SK-N-DZ (cell line): ENCODE measurements at places on chromosomes 5 and 9.

DNA sequence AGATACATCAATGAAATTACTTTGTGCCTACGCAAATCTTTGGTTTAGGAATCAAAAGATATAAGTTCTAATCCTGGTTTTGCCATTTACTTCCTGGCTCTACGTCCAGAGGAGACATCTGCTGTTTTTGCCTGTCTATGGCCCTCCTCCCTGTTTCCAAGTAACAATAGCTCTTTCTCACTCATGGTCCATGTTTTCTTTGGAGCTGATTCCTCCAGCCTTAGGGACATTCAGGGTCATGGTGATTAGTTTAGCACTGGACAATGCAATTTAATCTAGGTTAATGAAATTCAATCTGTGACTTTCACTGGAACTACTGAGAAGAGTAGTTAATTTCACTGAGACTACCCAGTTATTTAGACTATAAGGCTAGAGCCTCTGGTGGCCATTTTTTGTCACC is 170.6 kb downstream of the SEMA6A start:
- DNase-seq, result peak; percentile 13

DNA sequence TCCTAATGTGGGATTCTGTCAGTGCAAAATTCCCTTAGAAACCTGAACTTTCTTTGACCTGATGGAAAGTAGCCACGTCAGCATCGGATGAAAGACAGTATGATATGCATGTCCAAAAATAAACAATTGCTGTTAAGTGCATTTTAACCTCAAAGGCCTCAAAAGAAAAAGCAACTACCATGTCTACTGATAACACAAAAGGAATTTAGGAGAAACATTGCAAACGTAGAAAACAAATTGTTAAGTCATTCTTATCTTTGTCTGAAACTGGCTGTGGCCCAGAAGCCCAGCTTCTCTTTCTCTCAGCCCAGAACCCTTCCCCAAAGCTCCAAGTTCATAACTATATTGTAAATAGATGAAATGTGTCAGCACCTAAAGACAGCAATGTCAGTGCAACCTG is 11.1 kb upstream of the LHFPL2 start:
- DNase-seq, result no peak

DNA sequence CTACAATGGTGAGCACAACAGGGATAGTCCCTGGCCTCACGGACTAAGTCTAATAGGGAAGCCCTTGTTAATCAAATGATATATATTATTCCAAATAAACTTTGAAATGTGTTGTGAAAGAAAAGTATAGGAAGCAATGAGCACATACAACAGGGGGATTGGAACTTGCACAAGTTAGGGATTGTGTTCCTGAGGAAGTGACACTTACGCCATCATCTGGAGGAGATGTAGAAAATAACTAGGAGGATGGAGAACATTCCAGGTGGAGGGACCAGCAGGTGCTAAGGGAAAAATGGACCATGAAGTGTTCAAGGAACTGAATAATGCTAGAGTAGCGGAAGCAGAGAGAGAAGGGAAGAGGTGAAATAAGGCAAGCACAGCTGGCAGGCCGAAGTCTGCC is 18.8 kb upstream of the RPS23 start:
- DNase-seq, result no peak

- DNase-seq, result no peak
Observed at GRCh38 chr5:136631186-136631585, 265.8 kb upstream of the TRPC7 start.

- peak; percentile 84 for DNase-seq
Observed at GRCh38 chr5:14440582-14441431, 140.8 kb upstream of the OTULINL start.

- DNase-seq, result no peak
Observed at GRCh38 chr9:92611621-92612285, 58.2 kb downstream of the IPPK start.

- no peak for DNase-seq
Observed at GRCh38 chr9:121889990-121890563, 203.0 kb downstream of the TTLL11 start.

DNA sequence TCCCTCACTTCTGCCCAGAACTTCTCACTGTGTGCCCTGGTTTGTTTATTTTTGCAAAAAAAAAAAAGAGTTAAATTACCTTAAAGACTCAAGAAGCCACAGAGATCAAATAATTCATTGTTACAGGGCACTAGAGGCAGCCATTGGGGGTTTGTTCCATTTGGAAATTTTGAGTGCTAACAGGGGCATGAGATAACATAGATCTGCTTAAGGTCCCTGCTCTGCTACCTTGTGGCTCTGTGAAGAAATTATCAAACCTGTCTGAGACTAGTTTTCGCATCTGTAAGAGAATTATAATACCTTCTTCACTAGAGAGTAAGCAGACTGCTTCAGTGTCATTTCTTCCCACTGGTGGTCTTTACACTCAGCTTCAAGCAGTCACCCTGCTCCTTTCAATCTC is 394 bp downstream of the TLR4 start:
- DNase-seq, result no peak

- DNase-seq, result no peak
Observed at GRCh38 chr5:81994679-81995078, 22.9 kb downstream of the ATG10 start.

DNA sequence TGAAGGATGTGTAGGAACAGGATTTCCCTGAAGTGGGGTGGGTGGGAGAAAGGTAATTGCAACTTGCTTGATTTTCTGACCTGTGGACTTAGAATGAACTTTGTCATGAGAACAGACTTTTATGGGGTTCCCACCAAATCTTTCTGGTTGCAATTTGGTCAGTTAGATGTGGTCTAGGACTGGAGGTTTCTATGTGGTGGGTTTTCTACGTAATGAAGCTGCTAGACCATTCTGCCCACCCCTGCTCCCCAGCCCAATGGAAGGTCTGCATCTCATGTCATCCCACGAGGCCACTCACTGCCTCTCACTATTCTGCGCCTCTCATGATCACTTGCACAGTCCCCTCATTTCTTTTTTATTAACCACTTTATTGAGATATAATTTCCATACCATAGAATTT is 37.9 kb upstream of the GZMA start:
- no peak for DNase-seq

DNA sequence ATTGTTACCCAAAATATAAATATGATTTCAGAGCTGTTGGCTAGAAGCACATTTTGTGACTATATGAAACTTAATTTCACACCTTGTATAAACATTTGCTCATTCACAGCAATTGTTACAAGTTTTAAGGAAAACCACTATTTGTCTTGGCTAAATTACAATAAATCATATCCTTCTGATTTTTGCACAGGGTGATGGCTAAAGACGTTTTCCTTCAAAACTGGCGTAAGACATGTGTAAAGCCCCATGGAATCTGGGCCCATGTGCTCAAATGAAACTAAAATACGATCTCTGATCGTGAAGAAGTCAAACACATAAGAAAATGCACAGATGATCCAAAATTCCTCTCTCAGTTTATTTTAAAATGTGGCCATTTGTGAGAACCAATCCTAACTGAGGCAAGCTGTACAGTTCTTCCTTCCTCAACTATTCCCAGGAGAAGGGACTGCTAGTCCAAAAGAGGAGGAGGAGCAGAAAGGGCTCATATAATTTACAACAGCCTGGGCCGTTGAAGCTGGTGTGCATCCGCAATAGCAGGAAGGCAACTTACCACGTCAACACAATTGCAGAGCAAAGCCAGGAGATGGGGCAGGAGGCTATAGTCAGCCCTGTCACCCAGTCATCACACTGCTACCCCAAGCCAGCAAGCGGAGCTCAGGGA is 98.4 kb downstream of the MED27 start:
- no peak for DNase-seq

DNA sequence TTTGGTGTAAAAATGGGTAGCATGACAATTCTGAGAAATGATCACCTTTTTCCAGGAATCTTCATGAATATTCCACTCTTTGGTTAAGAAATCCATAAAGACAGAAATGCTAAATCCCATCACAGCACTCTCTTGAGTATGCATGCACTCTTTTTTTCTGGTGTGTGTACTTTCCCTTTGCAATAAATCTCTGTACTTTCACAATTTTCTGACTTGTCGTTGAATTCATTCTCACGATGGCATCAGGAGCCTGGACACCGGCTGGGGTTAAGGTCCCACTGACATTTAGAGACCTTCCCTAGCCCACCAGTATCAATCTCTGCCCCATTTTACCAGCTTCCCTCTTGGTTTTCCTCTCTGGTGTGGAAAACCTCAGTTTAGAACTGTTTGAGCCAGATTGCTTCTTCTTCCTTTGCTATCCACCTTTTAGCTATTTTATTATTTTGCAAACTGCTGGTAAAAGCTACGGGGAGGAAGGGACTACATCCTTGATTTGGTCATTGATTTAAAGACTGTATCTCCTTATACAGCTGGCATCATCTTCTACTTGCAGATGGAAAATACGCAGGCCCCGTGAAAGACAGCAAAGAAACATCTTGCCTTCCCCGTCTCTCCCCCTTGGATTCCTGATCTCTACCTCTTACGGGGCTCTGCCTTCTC is 59.9 kb upstream of the ZFR start:
- peak; percentile 10 for DNase-seq

- DNase-seq, result no peak
Observed at GRCh38 chr5:166505544-166505943, 1785.9 kb upstream of the WWC1 start.

GRCh38 chr9:12054235-12054634 is 639.0 kb upstream of the TYRP1 start:
- DNase-seq, result no peak

GRCh38 chr9:125142560-125143376 is 560 bp downstream of the SCAI start:
- DNase-seq, result peak; percentile 21

DNA sequence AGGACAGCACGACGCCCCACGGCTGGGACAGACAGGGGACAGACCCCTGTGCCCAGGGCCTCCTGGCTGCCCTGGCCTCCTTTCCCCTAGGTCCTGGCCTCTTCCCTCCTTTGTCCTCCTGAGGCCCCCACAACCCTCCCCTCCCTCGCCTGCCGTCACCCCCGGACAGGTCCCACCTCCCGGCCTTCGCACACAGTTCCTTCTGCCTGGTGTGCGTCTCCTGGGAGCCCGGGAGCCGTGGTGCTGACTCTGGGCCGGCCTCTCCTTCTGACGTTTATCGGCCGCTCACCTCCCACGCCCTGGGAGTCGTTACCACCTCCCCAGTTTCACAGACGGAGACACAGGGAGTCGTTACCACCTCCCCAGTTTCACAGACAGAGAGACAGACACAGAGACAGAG is 25.1 kb upstream of the NOTCH1 start:
- DNase-seq, result no peak

DNA sequence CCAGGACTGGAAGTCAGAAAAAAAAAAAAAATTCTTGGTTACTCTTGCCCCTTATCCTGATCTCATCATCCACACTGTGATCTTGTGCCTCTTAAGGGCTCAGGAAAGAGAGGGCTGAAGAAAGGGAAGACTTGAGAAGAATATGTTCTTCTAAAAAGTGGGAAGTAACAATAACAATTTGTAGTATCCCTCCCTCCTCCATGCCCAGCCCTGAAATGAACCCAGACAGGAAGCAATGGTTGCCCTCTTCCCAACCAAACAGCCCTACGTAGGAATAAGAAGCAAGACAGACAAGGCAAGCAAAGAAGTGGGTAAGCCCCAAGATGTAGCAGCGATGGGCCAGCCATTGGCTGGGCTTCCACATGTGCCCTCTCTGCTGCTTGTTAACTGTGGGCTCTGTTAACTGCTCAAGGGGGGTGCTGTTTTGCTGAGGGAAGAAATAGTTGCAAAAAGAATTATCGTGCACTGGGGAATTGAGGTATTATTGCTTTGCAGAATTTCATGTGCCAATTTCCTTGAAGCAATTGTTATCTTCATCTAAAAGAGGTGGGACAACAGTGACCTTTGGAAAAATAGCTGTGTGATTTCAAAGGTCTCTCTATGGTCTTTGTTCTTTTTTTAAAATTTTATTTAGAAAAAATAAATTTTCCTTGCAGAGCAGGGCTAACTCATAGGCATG is 146.6 kb upstream of the PCA3 start:
- no peak for DNase-seq

DNA sequence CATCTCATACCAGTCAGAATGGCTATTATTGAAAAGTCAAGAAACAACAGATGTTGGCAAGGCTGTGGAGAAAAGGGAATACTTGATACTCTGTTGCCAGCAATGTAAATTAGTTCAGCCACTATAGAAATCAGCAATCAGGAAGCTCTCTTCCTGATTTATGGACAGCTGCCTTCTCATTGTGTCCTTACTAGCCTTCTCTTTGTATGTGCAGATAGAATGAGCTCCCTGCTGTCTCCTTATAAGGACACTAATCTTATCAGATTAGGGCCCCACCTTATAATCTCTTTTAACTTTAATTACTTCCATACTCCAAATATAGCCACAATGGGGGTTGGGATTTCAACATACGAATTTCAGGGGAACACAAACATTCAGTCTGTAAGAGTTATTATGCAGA is 38.0 kb downstream of the KCNV2 start:
- peak; percentile 9 for DNase-seq

GRCh38 chr9:97388721-97389238 is 23.1 kb upstream of the TDRD7 start:
- no peak for DNase-seq

- no peak for DNase-seq
Observed at GRCh38 chr5:142874540-142874939, 104.4 kb downstream of the ARHGAP26 start.

- DNase-seq, result no peak
Observed at GRCh38 chr5:102853680-102854079, 98.6 kb downstream of the PAM start.

GRCh38 chr5:1503241-1504068 is 20.3 kb downstream of the LPCAT1 start:
- DNase-seq, result no peak

DNA sequence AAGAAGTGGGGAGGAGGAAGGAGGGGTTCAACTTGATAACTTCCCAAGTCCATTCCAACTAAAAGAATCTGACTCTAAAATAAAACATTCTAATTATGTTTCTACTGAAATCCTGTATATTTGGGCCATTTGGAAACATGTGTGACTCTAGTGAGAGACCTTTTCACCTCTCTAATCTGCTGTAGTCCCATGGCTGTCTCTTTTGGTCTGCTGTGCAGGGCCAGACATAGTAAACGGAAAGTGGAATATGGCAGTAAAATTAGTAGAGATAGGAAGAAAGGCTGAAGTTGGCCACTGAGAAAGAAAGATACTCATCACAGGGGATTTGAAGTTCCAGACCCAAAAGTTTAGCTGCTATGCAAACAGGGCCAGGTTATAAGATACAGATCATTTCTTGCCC is 15.9 kb downstream of the RFX3 start:
- DNase-seq, result no peak

DNA sequence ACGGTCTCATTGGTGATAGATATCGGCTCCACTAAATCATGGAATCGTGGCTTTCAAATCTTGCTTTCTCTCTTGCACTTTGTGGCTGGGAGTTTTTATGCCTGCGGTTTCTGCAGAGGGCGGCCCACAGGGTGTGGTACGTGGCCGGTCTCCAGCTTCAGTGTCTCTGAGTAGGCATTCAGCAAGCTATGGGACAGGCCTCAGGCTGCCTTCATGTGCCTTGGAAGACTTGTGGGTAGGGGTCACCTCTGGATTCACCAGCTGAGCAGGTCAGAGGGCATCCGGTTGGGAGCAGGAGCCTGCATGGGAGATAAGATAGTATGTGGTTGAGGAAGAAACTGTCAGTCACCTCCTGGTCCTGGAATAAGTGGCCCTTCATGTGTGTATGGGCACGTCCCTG is 47.7 kb downstream of the AMBP start:
- DNase-seq, result no peak

- DNase-seq, result no peak
Observed at GRCh38 chr9:107591781-107592180, 102.2 kb upstream of the KLF4 start.

- no peak for DNase-seq
Observed at GRCh38 chr9:79447762-79448161, 124.0 kb upstream of the TLE4 start.

GRCh38 chr9:88990041-88990728 is 1.1 kb upstream of the S1PR3 start:
- DNase-seq, result no peak
